ENCODE measurements at places on chromosomes 2 and 18.

DNA sequence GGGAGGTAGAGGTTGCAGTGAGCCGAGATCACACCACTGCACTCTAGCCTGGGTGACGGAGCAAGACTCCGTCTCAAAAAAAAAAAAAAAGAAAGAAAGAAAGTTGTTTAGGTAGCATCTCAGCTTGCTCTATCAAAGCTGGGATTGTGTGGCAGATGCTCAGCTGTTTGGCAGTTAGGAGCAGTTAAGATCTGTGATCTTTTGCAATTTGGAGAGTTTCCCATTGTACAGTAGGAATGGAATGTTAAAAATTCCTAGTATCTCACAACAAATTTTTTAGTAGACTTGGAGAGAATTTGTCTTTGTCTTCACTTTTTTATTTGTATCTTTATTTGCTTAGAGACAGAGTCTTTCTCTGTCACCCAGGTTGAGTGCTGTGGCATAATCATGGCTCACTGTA is 122.9 kb upstream of the UNC80 start:
- DNase-seq: no peak

DNA sequence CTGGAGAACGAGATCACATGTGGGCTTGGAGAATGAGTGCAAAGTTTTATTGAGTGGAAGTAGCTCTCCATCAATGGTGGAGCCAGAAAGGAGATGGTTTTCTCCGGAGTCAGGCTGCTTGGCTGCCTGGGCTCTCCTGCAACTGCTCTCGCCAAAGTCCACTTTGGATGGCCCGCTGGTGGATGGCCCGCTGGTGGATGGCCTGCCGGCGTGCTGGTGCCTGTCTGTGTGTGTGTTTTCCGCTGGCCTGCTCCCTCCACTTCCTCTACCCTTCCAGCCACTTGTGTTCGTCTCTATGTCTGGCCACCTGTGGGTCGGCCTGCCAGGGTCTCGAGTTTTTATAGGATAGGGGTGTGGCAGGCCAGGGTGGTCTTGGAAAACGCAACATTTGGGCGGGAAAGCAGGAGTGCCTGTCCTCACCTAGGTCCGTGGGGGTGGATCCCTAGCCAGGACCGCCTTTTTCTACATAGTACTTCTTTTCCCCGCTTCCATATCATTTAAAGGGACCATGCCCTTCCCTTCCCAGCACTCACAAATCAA is 1292.1 kb upstream of the PIK3C3 start:
- no peak for DNase-seq

GRCh38 chr18:60676815-60677214 is 304.2 kb upstream of the MC4R start:
- DNase-seq: no peak

DNA sequence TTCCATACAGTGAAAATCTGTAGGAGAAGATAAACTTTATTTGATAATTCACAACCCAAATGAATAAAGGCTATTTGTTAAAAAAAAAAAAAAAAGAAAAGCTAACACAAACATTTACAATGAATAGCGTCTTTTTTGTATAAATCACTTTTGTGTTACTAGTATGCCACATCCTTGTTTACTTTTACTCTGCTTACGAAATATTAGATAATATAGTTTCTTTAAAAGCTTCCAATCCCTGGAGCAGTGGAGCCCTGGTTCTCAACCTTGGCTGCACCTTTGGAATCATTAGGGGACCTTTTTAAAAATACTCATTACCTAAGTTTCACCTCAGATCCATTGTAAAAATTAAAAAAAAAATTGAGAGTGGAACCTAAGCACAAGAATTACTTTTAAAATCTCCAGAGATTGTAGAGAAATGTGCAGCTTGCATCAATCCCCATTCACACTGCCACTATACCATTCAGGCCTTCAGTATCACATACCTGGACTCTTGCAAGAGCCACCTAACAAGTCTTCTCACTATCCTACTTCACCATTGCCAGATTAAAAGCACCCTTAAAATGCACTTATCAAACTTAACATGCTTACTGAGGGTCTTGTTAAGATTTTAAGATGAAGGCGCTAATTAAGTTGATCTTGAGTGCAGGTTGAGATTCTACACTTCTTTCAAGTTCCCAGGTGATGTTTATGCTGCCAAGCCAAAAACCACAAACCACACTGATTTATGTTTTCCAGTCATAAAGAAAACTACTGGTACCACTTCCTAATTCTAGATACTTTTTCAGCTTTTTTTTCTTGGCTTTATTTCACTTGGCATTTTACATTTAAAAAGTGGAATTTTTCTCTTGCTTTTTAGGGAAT is 59.7 kb upstream of the ZC3H15 start:
- no peak for DNase-seq

GRCh38 chr2:208978946-208979345 is 444.9 kb upstream of the MAP2 start:
- no peak for DNase-seq

GRCh38 chr2:127563458-127564428 is 28.3 kb downstream of the MYO7B start:
- DNase-seq: no peak

GRCh38 chr18:40624959-40625358 is 1330.1 kb upstream of the PIK3C3 start:
- DNase-seq: no peak

DNA sequence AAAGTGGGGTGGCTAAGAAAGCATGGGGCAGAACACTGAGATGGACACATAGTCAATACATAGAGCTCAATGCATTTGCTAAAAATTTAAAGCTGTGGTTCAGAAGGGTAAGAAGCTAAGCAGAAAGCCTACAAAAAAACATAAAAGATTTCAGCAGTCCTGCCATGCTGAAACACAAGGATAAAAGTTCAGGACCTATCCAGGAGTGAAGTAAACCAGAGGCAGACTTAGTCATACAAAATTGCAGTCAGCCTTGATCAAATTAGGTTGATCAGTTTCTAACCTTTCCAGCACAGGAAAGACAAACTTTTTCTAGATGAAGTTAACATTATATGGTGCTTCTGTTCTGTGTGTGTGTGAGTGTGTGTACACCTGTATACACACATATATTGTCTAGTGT is 120.8 kb upstream of the RBMS1 start:
- no peak for DNase-seq

DNA sequence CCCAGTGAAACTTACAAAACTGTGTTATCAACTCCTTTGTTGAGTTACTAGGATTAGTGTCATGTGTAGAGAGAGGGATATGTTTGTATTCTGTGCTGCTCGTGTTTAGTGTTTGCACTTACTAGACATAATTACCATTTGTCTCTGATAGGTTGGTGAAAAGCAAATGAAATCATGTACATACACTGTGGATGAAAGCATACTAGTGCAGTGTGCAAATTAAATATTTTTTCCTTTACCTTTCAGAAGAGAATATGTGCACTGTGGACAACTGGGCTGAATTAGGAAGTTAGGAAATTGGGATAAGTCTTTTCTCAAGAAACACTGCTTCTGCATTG is 1.2 kb downstream of the KIAA1328 start:
- no peak for DNase-seq

- DNase-seq: no peak
These were observed 8.0 kb upstream of the KDM3A start for GRCh38 chr2:86433137-86433536.

DNA sequence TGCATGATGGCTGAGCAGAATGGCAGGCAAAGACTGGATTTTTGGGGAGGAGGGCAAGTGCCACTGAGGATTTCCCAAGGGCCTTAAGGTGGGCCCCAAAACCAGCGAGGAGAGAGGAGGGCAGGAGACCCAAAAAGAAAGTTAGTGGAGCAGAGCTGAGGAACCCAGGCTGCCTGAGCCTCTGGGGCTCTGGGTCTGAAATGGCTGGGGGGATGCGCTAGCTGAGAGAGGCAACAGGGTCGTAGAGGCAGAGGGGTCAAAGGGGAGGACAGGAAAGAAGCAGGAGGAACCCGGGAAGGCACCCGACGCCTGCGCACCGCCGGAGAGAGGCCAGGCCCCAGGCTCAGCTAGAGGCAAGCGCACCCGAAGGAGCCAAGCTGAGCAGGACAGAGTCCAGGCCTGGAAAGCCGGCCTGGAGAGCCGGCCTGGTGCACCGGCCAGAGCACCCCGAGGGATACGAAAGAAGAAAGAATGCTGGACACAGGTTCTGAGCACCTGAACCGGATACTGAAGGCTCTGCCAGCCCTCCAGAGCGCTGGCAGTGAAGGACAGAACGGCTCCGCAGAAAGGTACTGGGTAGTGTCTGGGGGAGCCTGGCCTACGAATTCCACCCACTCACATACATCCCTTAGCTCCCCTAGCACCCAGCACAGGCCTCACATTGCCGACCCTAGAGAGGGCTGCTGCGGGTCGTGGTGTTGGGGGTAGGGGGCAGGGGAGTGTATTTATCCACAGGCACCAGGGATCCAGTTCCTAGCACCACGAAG is 39.5 kb upstream of the ATP6V1B1 start:
- no peak for DNase-seq

DNA sequence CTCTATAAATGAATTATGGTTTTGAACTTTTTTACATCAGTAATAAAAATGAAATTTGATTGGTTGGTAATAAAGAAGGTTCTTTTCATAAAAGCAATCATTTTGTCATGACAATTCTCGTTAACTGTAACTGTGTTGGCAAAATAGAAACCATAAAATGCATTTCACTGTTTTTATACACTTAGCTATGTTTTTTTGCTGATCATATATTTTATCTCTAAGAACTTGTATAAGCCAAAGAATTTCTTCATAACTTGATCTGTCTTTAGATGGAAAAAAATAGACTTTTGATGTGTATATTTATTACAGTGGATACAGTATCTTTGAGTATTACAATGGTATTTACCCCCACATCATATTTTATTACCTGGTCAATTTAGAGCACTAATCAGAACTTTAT is 9.7 kb downstream of the MTX2 start:
- no peak for DNase-seq

GRCh38 chr2:71389384-71390072 is 57.9 kb downstream of the ZNF638 start:
- DNase-seq: no peak

DNA sequence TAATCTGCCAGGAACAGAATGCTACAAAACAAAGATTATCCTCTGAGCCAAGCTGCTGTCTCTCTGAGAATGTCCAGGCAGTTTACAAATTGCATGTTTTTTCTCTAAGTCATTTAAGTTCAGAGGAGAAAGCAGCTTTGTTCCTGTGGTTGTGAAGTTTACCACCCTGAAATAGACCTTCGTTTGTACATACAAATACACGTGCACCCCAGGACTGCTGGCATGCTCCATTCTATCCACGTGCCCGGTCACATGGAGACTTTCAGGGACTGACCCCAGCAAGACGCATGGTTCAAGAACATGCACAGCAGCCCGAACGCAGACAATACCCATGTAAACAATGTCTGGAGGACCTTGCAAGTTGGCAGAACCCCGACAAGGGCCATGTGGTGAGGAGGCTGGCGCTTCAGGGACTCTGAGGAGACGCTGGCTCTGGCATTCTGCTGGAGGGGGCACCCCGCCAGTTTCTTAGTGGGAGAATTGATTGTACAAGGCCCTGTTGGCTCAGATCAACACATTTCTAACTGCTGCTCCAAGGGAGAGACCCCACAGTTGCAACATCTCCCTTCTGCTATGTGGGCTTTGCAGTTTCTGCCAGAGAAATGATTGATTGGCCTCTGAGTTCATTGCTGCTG is 33.3 kb downstream of the FAM178B start:
- no peak for DNase-seq

DNA sequence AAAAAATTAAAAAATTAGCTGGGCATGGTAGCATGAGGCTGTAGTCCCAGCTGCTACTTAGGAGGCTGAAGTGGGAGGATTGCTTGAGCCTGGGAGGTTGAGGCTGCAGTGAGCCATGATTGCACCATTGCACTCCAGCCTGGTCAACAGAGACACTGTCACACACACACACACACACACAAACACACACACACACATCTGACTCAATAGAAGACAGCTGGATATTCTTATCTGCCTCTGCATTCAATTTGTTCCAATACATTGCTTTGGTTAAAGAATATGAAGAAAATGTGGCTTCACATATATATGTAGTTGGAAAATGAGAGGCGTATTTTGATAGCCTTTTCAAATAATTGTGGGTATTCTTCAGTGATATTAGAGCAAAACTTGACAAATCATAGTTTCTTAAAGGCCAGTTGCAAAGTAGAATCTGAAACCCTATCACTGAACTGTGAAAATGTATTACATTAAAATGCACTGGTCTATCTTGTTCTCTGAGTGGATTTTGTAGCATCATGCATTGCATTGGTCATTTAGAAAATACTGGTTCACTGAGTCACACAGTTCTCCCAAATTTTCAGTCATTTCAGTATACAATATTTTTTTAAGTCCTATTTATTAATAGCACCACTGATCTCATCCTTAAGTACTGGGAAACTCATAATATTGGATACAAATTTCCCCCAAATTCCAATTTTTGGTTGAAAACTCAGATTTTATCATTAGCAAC is 140.9 kb downstream of the MCFD2 start:
- no peak for DNase-seq

- no peak for DNase-seq
These were observed 43.4 kb upstream of the ROCK2 start for GRCh38 chr2:11387843-11388242.

GRCh38 chr2:8409461-8410260 is 272.2 kb upstream of the ID2 start:
- no peak for DNase-seq

GRCh38 chr18:3217948-3218647 is 1.7 kb downstream of the MYOM1 start:
- no peak for DNase-seq

- no peak for DNase-seq
These were observed 50.6 kb downstream of the ST3GAL5 start for GRCh38 chr2:85838181-85838580.
